ENCODE measurements at places on chromosomes 7 and 10. TPM values are rescaled to one million over a fixed set of nuclear protein-coding genes. Genes with fewer than 3 reads are reported as not detected.

- no peak for DNase-seq
Measured at GRCh38 chr10:68043030-68043429, 32.1 kb downstream of the HERC4 start.

- DNase-seq = no peak
Measured at GRCh38 chr7:149873970-149874643, 338 bp downstream of the ATP6V0E2 start.

GRCh38 chr7:123004931-123005330 lies 9.4 kb upstream of the TAS2R16 start:
- no peak for DNase-seq

DNA sequence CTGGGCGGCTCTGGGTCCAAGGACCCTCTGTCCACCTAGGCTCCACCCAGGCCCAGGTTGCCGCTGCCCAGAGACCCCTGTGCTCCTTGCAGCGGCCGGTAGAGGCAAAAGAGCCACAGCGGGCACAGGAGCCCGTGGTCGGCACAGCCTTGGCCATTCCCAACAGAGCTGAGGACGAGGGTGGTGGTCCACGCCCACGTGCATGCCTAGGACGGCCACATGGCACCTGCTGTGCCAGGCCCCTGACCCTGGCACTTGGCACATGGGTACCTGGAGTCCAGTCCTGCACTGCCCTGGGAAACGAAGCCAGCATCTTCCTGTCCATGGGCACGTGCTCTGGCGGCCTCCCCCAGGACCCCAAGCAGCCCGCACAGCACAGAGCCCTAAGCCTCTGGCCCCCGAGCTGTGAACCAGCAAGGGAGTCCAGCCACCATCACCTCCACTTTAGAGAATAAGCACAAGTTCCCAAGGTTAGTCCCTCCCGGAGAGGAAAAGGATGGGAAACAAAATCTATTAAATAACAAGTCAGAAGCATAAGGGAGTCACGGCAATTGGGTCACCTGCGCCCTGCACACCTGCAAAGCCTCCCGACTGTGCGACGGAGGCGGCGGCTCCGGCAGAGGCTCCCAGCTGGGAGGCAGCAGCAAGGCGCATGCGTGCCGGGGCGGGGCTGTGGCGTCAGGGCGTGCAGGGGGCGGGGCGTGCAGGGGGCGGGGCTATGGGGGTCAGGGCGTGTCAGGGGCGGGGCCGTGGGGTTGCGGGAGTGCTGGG lies 59.1 kb downstream of the STK32C start:
- DNase-seq = no peak

DNA sequence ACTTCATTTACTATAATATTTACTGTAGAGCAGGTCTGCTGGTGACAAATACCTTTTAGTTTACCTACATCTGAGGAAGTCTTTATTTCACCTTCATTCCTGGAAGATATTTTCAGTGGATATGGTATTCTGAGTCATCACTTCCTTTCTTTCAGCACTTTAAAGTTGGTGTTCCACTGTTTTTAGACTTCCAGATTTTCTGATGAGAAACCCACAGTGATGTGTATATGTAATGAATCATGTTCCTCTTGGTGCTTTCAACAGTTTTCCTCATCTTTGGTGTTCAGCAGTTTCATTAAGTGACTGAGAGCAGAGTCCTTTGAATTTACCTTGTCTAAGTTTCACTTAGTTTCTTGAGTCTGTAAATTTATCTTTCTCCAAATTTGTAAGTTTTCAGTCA lies 36.4 kb downstream of the COPG2 start:
- no peak for DNase-seq

DHTKD1 gene
- total RNA-seq = 25.3 TPM

GPR26 gene
- not detected for total RNA-seq

DNA sequence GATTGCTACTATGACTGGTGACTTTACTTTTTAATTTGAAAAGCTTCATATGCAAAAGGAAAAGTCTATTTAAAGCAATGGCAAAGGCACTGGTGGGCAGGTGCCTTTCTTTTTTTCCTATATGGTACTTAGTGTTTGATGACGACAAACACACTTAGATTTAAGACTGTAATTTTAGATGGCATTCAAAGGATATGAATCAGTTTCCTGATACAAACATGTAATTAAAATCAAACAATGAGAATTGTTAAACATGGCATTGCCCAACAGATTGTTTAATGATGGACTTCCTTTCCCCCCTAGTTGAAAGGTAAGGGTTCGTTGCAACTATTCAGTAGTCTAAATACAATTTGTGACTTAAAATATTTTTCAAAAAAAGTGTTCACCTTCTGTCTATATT lies 106.5 kb upstream of the SEMA3C start:
- DNase-seq = no peak

DNA sequence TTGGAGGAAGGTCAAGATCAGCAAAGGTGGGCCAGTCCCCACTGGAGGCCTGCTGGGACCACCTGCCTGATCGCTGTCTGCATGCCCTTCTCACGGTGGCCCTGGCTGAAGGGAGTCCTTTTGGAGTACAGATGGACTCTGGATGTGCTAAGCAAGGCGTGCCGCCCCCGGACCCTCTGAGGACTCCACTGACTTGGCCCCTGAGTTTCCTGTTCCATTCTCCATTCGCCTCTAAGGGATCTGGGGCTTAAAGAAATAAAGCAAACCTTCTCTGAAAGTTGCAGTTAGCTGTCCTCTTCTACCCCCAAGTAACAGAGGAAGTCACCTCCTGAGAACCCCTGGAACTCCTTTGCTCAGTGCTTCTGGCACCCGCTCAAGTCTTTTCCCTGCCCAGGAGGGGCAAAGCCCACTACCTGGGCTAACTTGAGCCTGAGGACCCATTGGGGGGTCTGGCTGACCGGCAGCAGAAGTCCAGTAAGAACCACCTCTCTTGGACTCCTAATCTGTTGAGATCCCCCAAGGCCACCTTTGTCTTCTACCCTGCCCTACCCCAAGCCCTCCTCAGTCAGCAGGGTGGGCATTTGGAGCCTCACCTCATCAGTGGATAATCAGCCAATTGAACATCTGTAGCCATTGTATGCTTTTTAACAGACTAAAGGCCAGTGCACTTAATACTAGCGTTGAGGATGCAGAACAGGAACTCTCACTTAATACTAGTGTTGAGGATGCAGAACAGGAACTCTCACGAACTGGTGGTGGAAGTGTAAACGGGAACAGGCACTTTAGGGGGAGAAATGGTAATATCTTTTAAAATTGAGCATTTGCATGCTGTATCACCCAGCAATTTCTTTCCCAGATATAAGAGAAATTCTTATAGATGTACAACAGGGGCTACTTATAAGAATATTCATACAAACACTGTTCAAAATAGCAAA lies 2.2 kb downstream of the TBATA start:
- DNase-seq = no peak

MOSPD3 gene
- total RNA-seq = 23.0 TPM

TEX36 gene
- not detected for total RNA-seq

GRCh38 chr7:95874541-95875265 lies 102.3 kb downstream of the DYNC1I1 start:
- DNase-seq = no peak

OPTN gene
- total RNA-seq = 118 TPM

DNA sequence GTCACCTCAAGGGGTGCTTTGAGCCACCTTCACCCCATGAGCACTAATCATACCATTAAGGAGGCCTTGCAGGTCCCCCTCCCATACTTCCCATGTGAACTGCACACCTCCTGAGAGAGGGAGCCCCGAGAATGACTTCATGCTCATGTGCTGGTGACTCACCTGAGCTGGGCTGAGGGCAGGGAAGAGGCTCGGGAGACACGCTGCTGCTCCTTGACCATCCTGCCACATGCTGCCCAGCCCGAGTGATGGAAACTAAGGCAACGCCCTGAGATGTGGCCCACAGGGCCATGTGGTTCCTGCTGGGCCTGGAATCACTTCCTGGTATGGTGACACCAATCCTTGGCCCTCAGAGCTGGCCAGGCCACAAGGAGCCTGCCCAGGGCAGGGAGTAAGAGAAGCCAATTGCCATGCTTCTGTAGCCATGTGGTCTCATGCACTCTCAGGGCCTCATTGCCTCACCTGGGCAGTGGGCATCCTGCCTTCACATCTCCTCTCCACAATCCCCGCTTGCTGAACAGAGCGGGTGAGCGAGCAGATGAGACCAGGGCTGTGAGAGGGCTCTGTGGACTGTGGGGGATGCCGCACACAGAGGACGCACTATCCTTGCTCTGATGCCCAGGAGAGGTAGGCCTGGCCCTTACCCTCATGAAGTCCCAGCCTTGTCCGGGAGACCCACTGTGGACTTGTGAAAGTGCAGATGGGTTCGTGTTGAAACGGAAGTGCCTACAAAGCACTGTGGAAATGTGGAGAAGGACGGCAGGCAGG lies 18.3 kb upstream of the PPIF start:
- DNase-seq = no peak

PDLIM1 gene
- 138 TPM for total RNA-seq

GRCh38 chr7:21671859-21672258 lies 129.0 kb downstream of the DNAH11 start:
- no peak for DNase-seq

GPR15LG gene
- not detected for total RNA-seq

- no peak for DNase-seq
Measured at GRCh38 chr10:105149371-105149891, 508.3 kb downstream of the SORCS3 start.

DNA sequence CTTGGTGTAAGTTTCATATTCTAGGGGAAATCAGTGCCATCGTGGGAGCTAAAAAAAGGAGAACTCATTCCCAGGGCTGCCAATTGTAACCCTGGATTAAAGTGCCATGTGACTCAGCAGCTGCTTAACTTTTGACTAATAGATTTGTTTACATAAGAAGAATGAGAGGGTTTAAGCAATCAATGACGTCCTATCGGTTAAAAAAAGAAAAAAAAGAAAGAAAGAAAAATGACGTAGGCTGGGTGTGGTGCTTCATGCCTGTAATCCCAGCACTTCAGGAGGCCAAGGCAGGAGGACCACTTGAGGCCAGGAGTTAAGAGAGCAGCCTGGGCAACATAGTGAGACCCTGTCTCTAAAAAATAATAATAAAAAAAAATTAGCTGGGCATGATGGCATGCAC lies 116.2 kb upstream of the AFAP1L2 start:
- DNase-seq = no peak

- DNase-seq = no peak
Measured at GRCh38 chr10:44028384-44029137, 356.3 kb downstream of the CXCL12 start.

- no peak for DNase-seq
Measured at GRCh38 chr10:52879091-52879807, 106.7 kb upstream of the MBL2 start.

DNA sequence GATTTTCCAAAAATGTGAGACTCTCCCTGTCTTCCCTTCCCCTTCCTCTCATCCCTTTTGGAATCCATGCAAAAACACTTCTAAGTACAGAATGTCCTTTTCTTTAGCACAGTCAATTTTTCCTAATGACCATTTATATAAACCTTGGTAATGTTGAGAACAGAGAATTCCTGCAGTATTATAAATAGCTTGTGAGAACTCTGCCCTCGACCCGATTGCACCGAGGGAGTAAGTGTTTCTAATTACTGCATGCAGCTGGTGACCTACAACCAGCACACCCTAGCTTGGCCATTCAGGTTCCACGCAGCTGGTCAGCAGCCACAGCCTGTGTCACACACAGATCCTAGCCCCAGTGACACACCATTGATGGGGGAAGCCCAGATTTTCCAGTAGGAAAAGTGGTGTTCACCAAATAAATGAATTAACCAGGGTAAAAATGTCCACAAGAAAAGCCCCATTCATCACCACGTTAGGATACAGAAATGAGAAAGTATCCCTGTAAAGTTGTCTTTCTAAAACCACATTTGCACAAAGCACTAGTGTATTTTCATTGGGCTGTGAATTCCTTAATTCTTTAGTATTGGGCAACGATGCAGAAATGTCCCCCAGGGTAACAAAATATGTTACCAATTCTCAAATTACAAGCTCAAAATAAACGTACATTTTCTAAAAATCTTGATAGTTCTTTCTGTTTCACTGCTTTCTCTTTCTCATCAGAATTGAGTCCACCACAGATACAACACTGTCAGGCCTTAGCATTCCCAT lies 499.0 kb upstream of the KLF6 start:
- DNase-seq = peak; percentile 75

- DNase-seq = no peak
Measured at GRCh38 chr10:74753442-74754211, 72.8 kb upstream of the KAT6B start.

DNA sequence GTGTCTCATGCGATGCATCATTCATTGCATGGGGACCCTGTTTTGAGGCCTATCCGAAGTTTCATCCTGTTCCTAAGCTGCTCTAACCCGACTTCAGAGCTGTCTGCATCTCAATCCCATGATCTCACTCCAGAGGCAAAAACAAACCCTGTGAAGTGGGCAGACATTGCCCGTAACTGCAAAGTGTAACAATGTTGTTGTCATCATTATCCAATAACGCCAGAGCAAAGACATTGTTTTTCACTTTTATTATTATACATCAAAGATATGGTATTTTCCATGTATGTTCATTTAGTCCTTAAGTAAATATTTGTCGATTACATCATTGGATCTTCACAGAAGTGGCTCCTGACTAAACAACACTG lies 246.7 kb downstream of the KLF6 start:
- DNase-seq = no peak

GRCh38 chr7:98119256-98119918 lies 12.7 kb downstream of the LMTK2 start:
- DNase-seq = no peak

DNA sequence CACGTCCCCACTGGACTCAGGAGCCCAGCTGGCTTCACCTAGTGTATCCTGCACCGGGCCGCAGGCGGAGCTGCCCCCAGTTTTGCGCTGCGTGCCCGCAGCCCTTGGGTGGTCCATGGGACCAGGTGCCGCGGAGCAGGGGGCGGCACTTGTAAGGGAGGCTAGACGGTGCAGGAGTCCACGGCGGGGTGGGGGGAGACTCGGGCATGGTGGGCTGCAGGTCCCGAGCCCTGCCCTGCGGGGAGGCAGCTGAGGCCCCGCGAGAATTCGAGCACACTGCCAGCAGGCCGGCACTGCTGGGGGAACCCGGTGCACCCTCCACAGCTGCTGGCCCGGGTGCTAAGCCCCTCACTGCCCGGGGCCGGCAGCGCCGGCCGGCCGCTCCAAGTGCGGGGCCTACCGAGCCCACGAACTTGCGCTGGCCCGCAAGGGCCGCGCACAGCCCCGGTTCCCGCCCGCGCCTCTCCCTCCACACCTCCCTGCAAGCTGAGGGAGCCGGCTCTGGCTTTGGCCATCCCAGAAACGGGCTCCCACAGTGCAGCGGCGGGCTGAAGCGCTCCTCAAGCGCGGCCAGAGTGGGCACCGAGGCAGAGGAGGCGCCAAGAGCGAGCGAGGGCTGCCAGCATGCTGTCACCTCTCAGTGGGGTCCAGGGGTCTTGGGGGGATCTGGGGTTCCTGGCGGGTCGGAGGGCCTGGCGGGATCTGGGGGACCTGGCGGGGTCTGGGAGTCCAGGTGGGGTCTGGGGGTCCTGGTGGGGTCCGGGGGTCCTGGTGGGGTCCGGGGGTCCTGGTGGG lies 81.4 kb downstream of the VIPR2 start:
- DNase-seq = no peak

- peak; percentile 89 for DNase-seq
Measured at GRCh38 chr10:79446758-79447084, 1.3 kb upstream of the ZCCHC24 start.

All from sciatic nerve (tissue), 2 donors.